C1 segment of cervical spinal cord (tissue), 14 donors: ENCODE measurements at places on chromosomes 7 and 10.

DNA sequence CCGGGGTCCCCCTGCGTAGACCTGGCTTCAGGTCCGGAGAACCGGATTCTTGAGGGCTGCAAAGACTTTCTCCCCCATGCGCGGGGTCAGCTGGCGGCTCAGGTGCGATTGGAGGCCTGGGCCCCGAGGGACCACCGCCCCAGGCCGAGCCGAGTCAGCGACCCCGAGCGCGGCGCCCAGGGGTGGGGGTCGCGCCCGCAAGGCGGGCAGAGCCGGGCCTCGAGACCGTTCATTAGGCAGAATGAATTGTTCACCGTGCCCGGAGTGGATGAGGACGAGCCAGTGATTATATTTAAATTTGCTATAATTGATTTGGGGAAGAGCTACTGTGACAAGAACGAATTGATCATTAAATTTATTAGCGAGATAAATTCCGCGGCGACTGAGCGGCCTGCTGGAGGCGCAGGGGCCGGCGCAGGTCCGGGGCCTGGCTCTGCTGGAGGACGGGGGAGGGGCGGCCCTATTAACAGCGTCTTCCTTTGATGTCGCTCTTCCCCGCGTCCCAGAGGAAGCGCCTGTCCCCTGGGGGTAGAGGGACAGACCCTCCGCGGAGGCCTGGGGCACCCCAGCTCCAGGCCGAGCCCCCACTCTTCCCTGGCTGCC is 7.5 kb downstream of the MNX1 start:
- DNase-seq = no peak

DNA sequence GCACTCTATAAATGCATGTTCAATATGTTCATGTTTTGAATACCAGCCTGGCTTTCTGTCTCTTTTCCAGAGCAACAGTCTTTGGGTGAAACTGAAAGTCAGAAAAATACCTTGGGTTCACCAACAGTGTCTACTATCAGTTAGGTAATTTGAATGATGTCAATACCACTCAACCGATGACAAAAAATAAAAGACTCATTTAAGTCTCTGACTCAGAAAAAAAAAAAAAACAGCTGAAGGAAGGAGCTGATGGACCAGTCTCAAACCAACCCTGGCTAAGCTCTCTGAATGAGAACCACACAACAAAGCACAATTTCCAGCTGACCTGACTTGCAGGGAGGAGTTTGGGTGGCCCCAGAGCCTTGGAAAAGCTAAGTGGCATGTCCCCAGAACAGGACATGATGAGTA is 42.5 kb downstream of the ABLIM1 start:
- no peak for DNase-seq

GRCh38 chr10:48648172-48648942 is 36.3 kb upstream of the WDFY4 start:
- no peak for DNase-seq

GRCh38 chr10:14080795-14081194 is 249.9 kb downstream of the FRMD4A start:
- DNase-seq = no peak

GRCh38 chr7:29297194-29297890 is 102.8 kb downstream of the CHN2 start:
- peak; percentile 55 for DNase-seq

- DNase-seq = no peak
Measured at GRCh38 chr10:98150544-98150943, 16.1 kb downstream of the R3HCC1L start.

- no peak for DNase-seq
Measured at GRCh38 chr7:140778975-140779374, 82.5 kb downstream of the NDUFB2 start.

GRCh38 chr7:18450019-18450418 is 45.5 kb upstream of the HDAC9 start:
- no peak for DNase-seq
